ENCODE measurements at places on chromosomes 2 and 18.

GRCh38 chr2:236472720-236473495 lies 96.7 kb upstream of the ACKR3 start:
- ATAC-seq: no peak

GRCh38 chr2:186572705-186573104 lies 17.2 kb upstream of the ITGAV start:
- ATAC-seq: no peak

DNA sequence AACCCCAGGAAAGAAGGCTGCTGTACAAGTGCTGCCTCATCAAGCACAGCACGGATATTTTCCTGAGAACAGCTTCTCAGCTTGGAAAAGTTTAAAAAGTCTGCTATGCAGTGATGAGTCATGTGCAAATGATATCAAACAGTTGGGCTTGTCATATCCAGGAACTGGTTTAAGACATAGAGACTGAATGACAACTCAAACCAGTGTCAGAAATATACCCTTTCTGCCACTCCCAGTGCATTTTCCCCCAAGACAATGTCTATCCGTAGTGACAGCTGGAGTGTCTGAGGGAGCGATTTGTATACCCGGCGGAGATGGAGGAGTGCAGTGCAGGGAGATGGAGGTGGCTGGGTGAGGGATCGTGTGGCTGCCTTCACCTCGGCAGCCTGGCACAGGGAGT lies 28.2 kb downstream of the SOX11 start:
- no peak for ATAC-seq

DNA sequence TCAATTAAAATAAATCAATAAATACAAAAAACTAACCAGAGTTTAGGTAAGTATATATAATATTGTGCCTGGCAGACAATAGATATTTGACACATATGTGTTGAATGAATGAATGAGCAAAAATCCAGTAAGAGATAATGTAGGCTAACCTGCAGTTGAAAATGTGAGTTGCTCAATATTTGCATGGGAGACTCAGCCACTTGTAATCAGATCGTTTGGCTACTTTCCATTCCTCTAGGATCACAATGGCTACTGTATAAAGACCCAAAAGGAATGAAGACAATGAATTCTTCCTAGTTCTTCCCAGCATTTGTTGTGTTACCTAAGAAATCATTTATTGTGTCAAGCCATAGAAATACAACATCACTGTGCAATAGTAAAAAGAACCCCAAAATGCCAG lies 25.3 kb downstream of the PIEZO2 start:
- ATAC-seq: no peak

DNA sequence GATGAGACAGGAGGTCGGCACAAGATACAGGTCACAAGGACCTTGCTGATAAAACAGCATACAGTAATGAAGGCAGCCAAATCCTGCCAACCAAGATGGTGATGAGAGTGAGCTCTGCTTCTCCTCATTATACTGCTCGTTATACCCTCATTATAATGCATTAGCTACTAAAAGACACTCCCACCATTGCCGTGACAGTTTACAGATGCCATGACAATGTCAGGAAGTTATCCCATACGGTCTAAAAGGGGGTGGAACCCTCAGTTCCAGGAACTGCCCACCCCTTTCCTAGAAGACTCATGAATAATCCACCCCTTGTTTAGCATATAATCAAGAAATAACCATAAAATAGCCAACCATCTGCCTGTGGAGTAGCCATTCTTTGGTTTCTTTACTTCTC lies 224.2 kb downstream of the RBM43 start:
- ATAC-seq: no peak

GRCh38 chr2:230722207-230722885 lies 9.7 kb downstream of the CAB39 start:
- ATAC-seq: no peak

GRCh38 chr2:15041429-15041837 lies 408.9 kb downstream of the LRATD1 start:
- ATAC-seq: no peak

GRCh38 chr2:236168110-236169080 lies at the start of gene GBX2:
Gene GBX2, minus strand, starts transcription at chr2:236168386. Its CDS starts 415 bp downstream, at chr2:236167971.
- no peak for ATAC-seq
